ENCODE measurements at places on chromosomes 7 and 10.

DNA sequence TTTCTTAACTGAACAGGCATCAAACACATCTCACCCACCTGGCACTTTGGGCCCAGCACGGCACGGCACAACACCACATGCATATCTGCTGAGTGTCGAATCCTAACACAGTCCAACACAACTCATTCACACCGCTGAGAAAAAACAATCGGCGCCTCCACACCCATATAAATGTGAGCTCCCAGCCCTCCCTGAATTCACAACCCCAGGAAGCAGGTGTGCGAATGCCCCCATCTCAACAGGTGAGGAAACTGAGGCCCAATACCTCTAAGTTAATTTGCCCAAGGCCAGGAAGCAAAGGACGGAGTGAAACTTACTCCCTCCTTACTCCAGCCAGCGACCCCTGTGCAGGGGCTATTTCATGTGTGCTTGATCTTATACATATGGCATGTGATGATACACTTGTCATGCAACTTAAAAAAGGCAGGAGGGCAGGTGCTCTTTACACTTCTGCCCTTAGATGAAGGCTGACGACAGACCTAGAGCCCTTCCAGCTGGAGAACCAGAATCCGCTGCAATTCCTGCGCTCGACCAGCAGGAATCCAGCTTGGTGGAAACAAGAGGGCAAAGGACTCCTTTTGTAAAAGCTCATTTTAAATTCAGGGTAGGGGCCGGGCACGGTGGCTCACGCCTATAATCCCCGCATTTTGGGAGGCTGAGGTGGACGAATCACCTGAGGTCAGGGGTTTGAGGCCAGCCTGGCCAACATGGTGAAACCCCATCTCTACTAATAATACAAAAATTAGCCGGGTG lies 116.0 kb downstream of the LARP4B start:
- no peak for DNase-seq

DNA sequence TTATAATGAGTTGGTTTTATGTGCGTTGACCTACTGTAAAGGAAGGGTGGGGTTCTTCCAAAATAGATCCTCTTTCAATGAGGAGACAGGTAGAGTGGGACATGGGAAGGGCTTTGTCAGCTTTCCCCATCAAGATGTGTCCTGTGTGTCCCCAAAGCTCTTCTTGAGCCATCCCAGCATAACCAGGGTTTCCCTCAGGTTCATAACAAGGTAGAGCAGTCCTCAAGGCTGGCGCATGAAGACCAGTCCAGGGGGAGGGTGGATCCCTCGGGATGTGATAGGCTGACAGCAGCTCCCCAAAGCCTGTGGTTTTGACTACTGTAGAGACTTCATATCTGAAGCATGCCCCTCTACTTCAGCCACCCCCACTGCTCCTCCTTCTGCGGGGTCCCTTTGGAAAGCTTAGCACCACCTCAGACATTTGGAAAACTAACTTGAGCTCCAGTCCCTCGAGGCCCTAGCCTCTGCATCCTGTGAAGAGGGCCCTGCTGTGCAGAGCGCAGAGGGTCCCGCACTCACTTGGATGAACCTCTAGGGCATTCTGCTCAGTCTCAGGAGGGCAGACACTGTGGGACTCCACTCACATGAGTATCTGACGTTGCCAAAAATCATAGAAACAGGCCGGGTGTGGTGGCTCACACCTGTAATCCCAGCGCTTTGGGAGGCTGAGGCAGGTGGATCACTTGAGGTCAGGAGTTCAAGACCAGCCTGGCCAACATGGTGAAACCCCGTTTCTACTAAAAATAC lies 1.1 kb upstream of the GIMAP8 start:
- no peak for DNase-seq

DNA sequence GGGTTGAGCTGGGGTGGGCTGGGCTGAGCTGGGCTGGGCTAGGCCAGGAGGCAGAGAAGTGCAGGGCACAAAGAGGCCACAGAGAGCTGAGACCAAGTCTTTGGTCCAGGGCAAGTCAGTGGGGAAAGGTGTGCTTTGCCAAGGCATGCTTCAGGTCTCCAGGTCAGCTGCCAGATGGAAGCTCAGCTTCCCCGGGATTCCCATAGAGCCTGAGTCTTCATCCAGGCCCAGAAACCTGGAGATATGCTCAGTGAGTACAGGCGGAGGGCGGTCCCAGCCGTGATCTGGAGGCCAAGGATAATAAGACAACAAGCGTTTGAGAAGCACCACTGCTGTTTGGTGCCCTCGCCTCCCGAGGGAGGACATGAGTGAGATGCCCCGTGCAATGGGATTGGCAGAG lies 4.7 kb upstream of the CALN1 start:
- DNase-seq: no peak

- no peak for DNase-seq
Measured at GRCh38 chr10:62230344-62231121, 38.1 kb downstream of the RTKN2 start.

DNA sequence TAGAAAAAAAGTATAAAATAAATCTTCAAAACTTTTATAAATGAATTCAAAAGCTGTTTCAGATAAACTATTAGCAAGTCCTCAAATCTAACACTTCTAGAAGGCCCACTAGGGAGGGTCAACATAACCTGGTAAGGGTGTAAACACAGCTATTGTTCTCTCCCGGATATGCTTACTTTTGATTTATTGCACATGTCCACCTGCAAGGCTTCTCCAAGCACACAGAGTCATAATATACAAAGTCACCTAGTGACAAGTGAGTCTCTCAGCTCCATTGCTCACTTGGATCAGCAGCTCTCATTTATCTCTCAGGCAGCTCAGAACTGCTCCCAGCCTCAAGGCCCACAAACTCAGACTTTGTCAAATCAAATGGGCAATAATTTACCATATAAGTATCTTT lies 44.0 kb upstream of the COL1A2 start:
- no peak for DNase-seq

DNA sequence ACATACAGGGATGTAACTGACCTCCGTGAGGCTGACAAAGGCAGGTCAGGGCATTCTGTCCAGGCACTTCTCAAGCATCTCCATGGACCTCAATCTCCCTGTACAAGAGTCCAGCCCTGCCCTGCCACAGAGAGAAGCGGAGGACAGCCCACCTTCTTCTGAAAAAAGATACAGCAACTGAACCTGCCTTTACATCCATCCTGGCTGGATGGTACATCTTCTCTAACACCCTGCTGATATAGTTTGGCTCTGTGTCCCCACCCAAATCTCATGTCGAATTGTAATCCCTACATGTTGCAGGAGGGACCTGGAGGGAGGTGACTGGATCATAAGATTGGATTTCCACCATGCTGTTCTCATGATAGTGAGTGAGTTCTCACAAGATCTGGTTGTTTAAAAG lies 40.5 kb upstream of the KCNMA1 start:
- DNase-seq: no peak

DNA sequence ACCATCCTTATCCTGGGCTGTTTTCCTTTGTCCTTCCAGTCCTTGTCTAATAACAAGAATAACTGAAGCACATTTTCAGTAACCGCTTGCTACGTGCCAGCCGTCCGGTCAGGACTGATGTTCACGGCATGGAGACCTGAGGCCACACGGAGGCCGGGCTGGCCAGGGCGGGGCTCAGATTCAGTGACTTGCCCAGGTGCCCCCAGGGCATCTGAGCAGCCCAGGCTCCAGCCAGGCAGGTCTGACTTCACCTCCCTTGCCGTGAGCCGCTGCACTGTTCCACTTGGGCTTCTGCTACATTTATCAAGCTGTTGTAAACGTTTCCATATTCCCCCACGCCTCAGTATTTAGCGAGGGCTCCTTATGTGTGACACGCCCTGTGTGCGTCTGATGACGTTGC lies 43.6 kb upstream of the AP5Z1 start:
- DNase-seq: no peak

GRCh38 chr7:139870380-139870779 lies 41.3 kb downstream of the TBXAS1 start:
- no peak for DNase-seq

DNA sequence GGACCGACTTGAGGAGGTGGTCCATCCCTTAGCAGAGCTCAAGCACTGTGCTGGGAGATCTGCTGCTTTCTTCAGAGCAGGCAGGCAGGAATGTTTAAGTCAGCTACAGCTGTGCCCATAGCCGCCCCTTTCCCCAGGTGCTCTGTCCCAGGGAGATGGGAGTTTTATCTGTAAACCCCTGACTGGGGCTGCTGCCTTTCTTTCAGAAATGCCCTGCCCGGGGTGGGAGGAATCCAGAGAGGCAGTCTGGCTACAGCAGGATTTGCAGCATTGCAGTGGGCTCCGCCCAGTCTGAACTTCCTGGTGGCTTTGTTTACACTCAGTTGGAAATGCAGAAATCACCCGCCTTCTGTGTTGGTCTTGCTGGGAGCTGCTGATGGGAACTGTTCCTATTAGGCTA lies 51.2 kb upstream of the SEMA3A start:
- no peak for DNase-seq
